ENCODE measurements at places on chromosomes 11 and 22.

DNA sequence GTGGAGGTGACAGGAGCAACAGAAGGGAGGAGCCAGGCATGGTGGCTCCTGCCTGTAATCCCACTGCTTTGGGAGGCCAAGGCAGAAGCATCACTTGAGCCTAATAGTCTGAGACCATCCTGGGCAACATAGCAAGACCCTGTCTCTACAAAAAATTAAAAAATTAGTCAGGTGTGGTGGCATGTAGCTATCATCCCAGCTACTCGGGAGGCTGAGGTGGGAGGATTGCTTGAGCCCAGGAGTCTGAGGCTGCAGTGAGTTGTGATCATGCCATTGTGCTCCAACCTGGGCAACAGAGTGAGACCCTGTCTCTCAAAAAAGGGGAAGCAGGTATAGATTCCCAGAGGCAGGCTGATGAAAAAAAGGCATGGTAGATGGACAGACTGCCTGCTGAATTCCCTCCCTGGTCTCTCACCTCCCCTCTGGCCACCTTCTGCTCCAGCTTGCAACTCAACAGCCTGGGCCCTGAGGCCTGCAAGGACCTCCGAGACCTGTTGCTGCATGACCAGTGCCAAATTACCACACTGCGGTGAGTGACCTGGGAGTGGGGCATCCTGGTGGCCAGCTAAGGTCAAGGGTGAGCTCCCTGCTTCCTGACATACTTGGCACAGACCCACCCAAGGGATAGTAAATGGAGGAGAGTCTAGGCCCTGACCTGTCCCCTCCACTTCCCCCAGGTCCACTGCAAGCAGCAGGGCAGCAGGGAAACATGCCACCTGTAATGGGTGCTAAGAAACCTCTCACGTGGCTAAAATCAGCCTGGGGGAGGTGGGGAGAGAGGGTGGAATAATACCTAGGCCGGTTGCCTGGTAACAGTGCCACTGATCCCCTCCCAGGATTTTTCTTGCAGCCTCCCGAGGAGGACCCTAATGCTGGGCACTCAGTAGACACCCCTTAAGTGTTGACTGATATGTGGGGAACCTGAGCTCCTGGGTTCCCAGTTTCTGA lies 4.3 kb upstream of the NHERF4 start:
- H3K27me3 ChIP-seq: no peaks in the 10 kb centered on the region
- no peak for DNase-seq
- no peaks in the 10 kb centered on the region for H3K4me1 ChIP-seq

GRCh38 chr11:45806937-45807791 lies 2.2 kb downstream of the SLC35C1 start:
- no peaks in the 10 kb centered on the region for H3K36me3 ChIP-seq
- H3K27ac ChIP-seq: no peak overlapping the region
- peaks cover 6% of the 10 kb centered on the region for H3K27me3 ChIP-seq
- no peaks in the 10 kb centered on the region for H3K4me1 ChIP-seq

GRCh38 chr22:43008509-43008908 lies 6.4 kb downstream of the PACSIN2 start:
- H3K4me3 ChIP-seq: no peak overlapping the region
- no peak for DNase-seq
- H3K36me3 ChIP-seq: no peaks in the 10 kb centered on the region
- no peak overlapping the region for H3K27ac ChIP-seq
- no peaks in the 10 kb centered on the region for H3K27me3 ChIP-seq
- H3K4me1 ChIP-seq: peaks cover 6% of the 10 kb centered on the region

DNA sequence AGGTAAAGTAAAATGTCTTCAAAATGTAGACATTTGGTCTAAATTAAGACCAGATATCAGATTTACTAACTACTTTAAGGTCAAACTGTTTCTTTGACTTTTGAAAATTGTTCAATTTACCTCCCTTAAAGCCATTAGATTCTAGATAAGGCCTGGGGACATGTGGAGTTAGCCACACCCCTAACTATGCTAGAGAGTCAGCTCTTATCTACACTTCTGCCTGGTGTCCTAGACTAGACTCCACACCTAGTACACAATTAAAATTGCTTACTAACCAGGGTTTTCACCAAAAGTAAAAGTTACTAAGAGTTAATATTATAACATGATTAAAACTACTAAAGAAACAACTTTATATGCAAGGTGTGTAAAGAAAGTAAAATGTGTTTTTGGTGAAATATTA lies 43.6 kb upstream of the DBX1 start:
- H3K27me3 ChIP-seq: peaks cover 82% of the 10 kb centered on the region
- H3K4me3 ChIP-seq: no peak overlapping the region
- H3K27ac ChIP-seq: no peak overlapping the region
- no peaks in the 10 kb centered on the region for H3K36me3 ChIP-seq
- H3K4me1 ChIP-seq: no peaks in the 10 kb centered on the region
- no peak for DNase-seq

DNA sequence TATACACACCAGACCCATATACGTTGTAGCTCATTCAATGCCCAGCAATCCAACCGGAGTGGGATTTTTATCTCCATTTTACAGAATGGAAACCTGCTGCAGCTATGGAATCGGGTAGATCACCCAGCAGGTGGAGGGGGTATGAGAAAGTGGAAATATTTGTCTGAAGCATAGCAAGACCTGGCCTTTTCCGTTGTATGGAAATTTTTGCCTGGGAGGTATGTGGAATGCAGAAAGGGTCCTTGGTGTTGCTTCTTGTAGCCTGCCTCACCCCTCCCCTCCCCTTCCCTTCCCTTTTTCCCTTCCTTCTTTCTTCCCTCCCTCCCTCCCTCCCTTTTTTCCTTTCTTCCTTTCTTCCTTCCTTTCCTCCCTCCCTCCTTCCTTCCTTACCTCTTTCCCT lies 15.2 kb downstream of the TSPAN18 start:
- peaks cover 25% of the 10 kb centered on the region for H3K4me1 ChIP-seq
- DNase-seq: no peak
- H3K27ac ChIP-seq: no peak overlapping the region

DNA sequence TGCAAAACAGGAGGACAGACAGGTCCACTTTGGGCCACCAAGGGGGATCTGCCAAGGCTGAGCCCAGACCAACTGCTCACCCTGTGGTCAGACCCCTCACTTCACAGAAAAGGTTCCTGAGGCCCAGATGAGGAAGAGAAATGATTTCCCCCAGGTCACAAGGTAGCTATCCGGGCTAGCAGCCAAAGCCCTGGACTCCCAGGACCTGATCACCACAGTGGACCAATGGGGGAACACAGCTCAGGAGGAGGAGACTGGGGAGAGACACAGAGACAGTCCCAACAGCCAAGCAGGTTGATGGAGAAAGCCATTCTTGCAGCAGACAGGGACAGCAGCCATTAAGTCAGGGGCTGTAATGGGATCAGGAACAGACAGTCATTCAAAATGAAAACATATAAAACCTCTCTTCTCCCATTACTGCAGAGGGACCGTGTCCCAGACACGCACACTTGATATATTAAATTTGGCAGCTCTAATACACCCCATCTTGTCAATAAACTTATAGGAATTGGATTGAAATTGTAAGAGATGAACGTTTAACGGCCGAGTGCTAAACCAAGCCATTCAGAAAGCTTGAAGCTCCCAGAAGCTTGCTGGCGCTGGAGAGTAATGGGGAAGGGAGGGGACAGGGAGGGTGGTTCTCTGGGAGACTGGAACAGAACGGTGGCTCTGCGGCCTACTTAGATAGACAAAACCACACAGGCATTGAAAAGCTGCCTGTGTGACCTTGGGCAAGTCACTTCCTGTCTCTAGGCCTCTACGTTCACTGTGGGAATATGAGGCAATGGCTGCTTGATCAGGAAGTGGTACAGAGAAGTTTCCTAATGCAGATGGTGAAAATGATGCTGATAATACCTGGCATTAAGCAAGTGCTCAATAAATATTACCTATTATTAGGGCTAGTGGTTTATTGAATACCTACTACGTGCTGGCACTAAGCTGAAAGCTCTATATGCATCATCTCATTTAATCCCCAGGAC lies 16.0 kb downstream of the ZMAT5 start:
- no peak overlapping the region for H3K27ac ChIP-seq
- no peak overlapping the region for H3K4me3 ChIP-seq
- no peaks in the 10 kb centered on the region for H3K4me1 ChIP-seq

GRCh38 chr11:70066628-70067027 lies 11.5 kb upstream of the ANO1 start:
- no peaks in the 10 kb centered on the region for H3K27me3 ChIP-seq
- H3K36me3 ChIP-seq: no peaks in the 10 kb centered on the region
- H3K27ac ChIP-seq: no peak overlapping the region
- no peak overlapping the region for H3K4me3 ChIP-seq

Data from H1 (cell line).